Hematopoietic multipotent progenitor cell treated with erythropoietin and hydrocortisone succinate and interleukin-3 and kit ligand, for 6 days (in vitro differentiated cells): ENCODE measurements at places on chromosomes 1 and 21.

GRCh38 chr1:232767305-232768074 is 37.7 kb upstream of the MAP10 start:
- DNase-seq: peak; percentile 44

DNA sequence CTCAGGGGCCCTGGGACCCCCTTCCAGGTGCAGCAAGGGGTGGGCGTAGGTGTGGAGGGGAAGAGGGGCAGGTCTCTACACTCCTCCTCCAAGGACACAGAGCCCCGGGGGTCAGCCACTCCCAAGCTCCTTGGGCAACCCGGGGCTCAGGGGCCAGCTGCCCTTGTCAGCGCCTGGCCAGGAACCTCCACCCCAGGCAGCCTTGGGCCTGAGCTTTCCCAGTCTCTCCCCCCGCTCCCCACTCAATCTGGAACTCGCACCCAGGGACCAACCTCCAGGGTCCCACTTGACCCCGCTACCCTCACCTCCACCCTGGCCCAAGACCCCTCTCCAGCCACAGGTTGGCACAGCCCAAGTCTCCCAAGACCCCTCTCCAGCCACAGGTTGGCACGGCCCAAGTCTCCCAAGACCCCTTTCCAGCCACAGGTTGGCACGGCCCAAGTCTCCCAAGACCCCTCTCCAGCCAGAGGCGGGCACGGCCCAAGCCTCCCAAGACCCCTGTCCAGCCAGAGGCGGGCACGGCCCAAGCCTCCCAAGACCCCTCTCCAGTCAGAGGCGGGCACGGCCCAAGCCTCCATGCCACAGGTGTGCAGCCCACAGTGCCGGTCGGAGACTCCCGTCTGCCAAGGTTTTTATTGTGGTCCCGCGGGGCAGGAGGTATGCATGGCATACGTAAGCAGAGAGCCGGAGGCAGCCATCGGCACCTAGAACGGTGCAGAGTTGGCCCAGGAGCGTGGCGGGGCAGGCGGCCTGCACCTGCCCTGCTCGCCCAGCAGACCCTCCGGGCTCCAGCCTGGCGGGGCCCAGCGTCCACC is 3.0 kb downstream of the TNFRSF4 start:
- DNase-seq: no peak

DNA sequence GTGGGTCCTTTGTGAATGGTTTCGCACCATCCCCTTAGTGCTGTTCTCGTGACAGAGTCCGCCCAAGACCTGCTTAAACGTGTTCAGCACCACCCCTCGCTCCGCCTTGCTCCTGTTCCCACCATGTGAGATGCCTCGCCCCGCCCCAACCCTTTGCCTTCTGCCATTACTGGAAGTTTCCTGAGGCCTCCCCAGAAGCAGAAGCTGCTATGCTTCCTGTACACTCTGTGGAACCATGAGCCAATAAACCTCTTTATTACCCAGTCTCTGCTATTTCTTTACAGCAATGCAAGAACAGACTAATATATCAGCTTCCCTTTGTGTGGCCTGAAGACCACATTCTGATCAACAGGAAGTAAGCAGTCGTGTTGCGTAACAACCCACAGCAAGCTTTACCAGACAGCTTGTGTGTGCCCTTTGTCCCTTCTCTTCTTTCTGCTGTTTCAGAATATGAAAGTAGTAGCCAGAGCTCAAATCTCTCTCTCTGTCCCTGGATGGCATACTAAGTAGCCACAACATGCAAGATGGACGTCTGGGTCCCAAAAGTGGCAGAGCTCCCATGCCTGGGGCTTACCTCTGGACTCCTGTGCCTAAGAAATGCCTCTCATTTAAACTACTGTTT is 14.1 kb downstream of the HENMT1 start:
- peak; percentile 89 for DNase-seq

- peak; percentile 63 for DNase-seq
These were observed 111.9 kb downstream of the PTPN14 start for GRCh38 chr1:214439352-214440119.

DNA sequence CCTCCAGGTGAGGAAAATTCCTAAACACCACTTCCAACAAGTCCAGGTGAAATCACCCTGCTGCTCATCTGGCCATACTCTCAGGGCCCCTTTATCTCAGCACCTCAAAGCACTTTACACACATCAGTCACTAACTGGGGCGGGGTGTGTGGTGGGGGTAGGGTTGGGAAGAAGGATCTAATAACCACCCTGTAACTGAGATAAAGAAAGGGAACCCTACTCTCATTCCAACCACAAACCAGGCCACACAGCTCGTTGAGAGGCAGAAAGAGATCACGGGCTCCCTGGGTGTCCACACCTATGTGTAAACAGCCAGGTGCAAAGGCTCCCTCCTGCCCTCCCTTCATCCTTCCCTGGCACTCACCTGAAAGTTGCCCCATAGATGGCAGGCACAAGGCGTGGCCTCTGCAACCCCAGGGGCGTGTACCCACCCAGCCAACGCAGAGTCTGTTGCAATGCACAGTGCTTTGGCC is 20.4 kb downstream of the GPR161 start:
- peak; percentile 35 for DNase-seq

GRCh38 chr1:204641936-204642335 is 43.6 kb downstream of the LRRN2 start:
- no peak for DNase-seq

- peak; percentile 24 for DNase-seq
These were observed 63.7 kb downstream of the MAP10 start for GRCh38 chr1:232868793-232869491.

- DNase-seq: no peak
These were observed 61.3 kb downstream of the CLIC4 start for GRCh38 chr1:24806588-24806987.

DNA sequence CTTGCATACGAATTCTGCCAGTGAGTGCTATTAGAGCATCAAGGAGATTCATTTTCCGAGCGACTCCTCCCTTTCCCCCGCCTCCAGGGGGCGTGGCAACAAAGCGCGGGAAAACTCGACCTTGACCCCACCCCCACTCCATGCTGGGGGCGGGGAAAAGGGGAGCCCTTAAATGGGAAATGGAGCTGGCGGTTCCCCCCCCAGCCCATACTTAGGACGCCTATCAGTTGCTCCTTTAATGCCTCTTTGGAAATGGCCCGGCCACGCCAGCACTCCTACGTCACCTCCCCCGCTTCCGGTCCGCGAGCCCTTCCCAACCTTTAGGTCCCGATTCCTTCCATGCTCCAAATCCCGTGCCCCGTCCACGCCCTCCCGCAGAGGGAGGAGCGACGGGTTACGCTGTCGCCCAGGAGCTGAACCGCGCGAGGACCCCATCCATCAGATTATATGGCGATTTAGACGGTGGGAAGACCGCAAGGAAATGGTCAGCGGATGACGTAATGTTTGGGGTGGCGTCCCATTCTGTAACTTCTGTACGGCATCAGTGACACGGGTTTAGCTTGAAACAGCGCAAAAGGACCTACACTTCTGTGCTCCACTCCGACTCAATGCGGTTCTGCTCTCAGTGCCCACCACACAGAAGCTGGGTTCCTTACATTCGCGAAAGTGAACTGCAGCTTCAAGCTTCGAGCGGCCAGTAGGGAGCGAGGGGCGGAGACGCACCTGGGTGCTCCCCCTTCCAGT is 702 bp upstream of the ZNF687 start:
- DNase-seq: peak; percentile 99

- no peak for DNase-seq
These were observed 82.6 kb upstream of the F3 start for GRCh38 chr1:94624203-94624602.

GRCh38 chr1:145855426-145855948 is 3.4 kb downstream of the PIAS3 start:
- DNase-seq: no peak

GRCh38 chr1:196308176-196308575 is 300.1 kb downstream of the KCNT2 start:
- peak; percentile 82 for DNase-seq

- no peak for DNase-seq
These were observed 20.5 kb downstream of the PLA2G4A start for GRCh38 chr1:186849271-186849671.

- DNase-seq: peak; percentile 33
These were observed 74.5 kb downstream of the S1PR1 start for GRCh38 chr1:101311146-101311920.

DNA sequence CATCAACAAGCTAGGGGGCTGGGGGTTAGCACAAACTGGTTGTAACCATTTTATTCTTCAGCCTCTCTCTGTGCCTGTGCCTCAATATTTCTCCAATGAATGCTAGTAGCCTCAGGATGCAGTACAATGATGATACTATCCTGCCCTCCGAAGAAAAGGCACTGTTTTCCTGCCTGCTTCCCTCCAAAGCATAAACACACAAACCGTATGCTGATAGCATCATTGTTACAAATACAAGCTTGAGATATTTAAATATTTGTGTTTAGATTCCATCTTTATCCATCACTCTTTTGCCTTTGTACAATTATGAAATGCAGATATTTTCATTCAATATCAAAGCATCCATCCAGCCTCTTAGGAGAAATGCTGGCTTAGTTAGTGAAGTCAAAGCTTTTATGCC is 404.8 kb downstream of the DUSP10 start:
- DNase-seq: no peak

DNA sequence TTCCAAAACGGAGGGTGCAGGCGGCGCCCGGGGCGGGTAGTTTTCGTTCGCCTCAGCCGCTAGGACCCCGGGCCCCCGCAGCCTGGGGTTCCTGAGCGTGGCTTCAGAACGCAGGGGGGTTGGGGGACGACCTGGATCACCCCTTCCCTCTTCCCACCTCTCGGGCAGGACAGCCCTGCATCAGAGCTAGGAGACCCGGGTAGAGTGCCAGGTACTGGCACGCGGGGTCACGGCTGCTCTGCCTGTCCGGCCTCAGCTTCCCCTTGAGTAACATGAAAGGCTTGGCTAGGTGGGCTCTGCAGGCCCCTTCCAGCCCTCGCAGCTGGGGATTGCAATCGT is 484 bp downstream of the DFFB start:
- DNase-seq: peak; percentile 18

GRCh38 chr1:42439940-42440339 is 15.9 kb downstream of the ZMYND12 start:
- no peak for DNase-seq

- no peak for DNase-seq
These were observed 126.1 kb downstream of the PLD5 start for GRCh38 chr1:242398351-242398750.

GRCh38 chr1:197197430-197197997 is 51.0 kb upstream of the ASPM start:
- no peak for DNase-seq

DNA sequence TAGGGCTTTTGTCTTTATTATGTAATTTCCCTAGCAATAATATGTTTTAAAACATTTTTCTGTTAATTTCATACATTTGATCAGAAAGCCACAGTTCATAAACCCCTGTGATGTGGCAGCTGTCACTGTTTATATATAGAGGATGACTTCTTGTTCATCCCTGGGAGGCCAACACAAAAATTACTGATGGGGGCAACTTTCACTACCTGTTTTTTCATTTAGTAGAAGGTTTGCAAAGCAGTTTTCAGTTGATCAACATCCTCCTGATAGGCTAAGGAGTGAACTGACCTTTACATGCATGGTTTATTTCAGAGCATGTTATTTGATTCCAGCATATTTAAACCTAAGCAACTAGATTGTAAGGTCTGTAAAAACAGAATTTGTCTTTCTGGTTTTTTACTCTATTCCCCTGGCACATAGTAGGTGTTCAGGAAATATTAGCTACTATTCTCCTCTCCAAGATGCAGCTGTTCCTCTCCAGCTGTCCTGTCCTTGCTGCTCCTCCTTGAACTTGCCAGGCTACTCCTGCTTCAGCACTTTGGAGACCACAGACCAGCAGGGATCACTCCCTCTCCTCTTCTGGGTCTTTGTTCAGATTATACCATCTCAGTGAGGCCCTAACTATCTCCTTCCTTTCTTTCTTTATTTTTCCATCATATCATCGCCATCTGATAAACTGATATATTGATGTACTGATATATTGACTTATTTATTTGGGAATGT is 54.7 kb downstream of the ROR1 start:
- no peak for DNase-seq

DNA sequence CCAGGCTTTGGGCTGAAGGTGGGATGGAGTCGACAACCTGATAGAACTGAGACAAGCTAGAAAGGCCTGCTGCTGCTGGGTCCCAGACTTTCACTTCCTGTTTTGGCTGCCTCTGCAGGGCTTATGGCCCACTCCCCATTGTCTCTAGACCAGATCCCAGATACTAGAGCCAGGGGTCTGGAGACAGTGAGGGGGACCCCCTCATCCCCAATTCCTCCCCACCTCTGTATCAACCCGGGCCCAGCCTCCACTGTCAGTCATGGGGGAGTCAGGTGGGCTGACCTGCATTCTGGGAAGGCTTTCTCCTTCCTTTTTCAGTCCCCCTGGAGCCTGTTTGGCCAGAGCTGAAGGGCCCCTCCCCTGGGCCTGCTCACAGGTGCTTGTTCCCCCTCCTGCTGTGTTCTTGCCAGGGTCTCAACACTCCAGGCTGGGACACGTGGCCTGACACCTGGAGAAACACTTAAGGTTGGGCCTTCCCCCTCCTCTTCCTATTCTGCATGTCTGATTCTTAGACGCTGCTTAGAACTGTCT is 18.0 kb upstream of the ETV3L start:
- no peak for DNase-seq

- DNase-seq: no peak
These were observed 781 bp downstream of the PROX1 start for GRCh38 chr1:213988507-213989001.

DNA sequence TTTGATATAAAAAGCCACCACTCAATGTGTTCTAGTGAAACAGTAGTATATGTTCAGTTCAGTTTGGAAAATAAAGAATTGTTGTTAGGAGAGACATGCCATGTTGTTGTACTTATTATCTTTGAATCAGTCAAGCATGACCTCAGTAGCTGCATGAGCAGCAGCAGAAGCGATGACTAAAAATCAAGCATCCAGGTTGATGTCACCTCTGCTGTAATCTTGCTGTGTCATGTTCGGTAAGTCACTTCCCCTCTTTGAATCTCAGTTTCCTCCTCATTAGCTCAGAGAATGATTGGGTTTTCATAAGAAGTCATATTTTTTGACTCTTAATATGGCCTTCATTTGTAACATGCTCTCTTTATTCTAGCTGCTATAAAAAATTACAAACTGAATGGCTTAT is 428.4 kb upstream of the B3GALT2 start:
- no peak for DNase-seq

GRCh38 chr1:44636083-44636687 is 38.1 kb downstream of the TMEM53 start:
- no peak for DNase-seq

- DNase-seq: no peak
These were observed 27.8 kb downstream of the CBR1 start for GRCh38 chr21:36097427-36098181.

- peak; percentile 80 for DNase-seq
These were observed 34.1 kb downstream of the TP53BP2 start for GRCh38 chr1:223811634-223812101.
